ENCODE measurements at places on chromosomes 6 and 20. TPM values are rescaled to one million over a fixed set of nuclear protein-coding genes. Genes with fewer than 3 reads are reported as not detected.

DNA sequence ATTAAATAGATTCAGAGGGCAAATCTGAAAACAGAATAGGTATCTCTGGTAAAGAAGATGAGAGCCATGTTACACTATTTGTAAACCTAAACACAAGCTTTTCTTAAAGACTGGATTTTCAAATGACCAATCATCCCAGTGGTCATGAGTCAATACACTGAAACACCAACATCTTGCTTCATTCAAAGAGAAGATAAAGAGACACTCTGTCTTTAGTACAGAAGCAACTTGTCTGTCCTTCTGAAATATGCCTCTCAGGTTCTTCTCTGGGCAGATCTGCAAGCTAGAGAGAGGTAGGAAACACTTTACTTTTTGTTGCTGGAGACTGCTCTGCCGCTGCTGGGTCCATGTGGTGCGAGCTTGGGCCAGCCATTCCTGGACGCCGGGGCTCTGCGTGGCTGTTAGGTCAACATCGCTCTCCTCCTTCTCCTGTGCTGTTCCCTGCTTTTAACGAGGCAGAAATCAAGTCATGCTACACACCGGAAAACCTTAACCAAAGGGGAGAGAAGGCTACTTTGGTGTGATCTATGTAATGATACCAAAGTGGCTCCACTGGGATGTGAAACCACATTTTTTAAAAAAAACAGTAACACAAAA, 368.2 kb downstream of the SYNE1 start:
- peaks cover 20% of the 10 kb centered on the region for H3K36me3 ChIP-seq
- H3K27me3 ChIP-seq = no peaks in the 10 kb centered on the region
- peaks cover 9% of the 10 kb centered on the region for H3K4me1 ChIP-seq
- peak overlapping the region; percentile 11 for H3K27ac ChIP-seq
- H3K4me3 ChIP-seq = no peak overlapping the region

GRCh38 chr6:119348748-119349360, 707 bp downstream of the MAN1A1 start:
- peaks cover 54% of the 10 kb centered on the region for H3K4me1 ChIP-seq
- no peaks in the 10 kb centered on the region for H3K27me3 ChIP-seq
- DNase-seq = no peak
- peak overlapping the region; percentile 98 for H3K27ac ChIP-seq

- no peaks in the 10 kb centered on the region for H3K36me3 ChIP-seq
- no peak for DNase-seq
- no peaks in the 10 kb centered on the region for H3K4me1 ChIP-seq
- no peak overlapping the region for H3K4me3 ChIP-seq
- H3K27ac ChIP-seq = no peak overlapping the region
These were observed 923.7 kb downstream of the TBC1D32 start for GRCh38 chr6:120410586-120410985.

DNA sequence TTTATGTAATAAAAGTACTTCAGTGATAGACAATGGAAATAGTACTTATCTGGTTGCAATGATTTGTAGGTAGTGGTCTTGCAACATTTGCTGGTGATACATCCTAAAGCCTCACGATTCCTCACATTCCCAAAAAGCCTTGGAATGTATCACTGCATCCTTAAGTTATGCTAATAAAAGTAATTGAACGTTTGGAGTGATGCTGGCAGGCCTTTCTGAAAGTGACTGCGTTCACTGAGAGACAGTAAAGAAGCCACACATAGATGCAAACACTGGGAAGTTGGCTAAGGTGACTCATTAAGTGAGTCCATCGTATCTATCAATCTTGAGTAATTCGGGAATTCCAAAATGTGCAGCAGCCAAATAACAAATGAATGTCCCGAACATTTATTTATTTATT, 444.1 kb upstream of the SOX4 start:
- DNase-seq = no peak
- no peak overlapping the region for H3K27ac ChIP-seq
- H3K36me3 ChIP-seq = no peaks in the 10 kb centered on the region
- no peak overlapping the region for H3K4me3 ChIP-seq

The TCF21 gene
- total RNA-seq = 2.6 TPM

- H3K4me1 ChIP-seq = no peaks in the 10 kb centered on the region
- H3K27ac ChIP-seq = no peak overlapping the region
- H3K36me3 ChIP-seq = no peaks in the 10 kb centered on the region
- no peak overlapping the region for H3K4me3 ChIP-seq
- DNase-seq = no peak
These were observed 557.0 kb downstream of the HAO1 start for GRCh38 chr20:7383216-7383615.

GRCh38 chr6:143949535-143949934, 58.5 kb downstream of the PLAGL1 start:
- no peak overlapping the region for H3K4me3 ChIP-seq
- no peaks in the 10 kb centered on the region for H3K4me1 ChIP-seq

DNA sequence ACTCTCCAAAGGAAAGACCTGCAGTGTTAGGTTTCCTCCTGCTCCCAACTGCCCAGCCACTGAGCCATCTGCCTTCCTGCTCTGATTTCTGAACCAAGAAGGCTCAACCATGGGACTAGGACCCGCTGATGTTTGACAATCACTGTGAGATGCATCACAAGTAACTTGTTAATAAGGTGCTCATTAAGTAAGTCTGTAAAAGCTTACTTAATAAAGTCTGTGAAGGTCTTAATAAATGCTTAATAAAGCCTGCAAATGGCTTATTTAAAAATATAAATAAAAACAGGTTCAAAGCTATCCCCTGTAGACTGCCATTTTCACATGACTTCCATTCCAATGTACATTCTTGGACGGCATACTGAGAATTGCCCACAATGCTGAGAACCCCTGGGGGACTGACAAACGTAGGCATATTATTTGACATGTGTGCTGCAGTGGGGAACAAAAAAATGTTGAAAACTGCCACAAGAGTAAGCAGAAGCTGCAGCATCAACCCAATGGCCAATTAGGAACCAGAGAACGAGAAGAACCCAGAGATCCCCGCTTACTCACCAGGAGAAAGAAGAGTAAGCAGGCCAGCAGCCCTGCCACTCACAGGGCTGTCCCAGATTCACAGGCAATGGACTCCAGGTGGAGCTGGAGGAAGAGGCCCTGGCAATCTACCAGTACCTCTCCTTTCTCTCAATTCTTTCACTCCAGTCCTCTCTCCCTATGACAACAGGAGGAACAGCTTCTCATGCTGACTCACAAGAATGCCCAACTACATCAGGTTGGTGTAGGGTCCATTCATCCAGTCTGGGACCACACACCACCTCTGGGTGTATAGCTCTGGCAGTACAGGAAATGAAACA, 19.5 kb downstream of the KIF13A start:
- H3K27ac ChIP-seq = no peak overlapping the region
- DNase-seq = no peak
- no peak overlapping the region for H3K4me3 ChIP-seq
- H3K4me1 ChIP-seq = peaks cover 19% of the 10 kb centered on the region
- no peaks in the 10 kb centered on the region for H3K27me3 ChIP-seq
- no peaks in the 10 kb centered on the region for H3K36me3 ChIP-seq

The TULP1 gene
- total RNA-seq = not detected

GRCh38 chr6:132272776-132273175, 128.5 kb downstream of the MOXD1 start:
- H3K4me1 ChIP-seq = no peaks in the 10 kb centered on the region
- DNase-seq = no peak
- no peak overlapping the region for H3K27ac ChIP-seq
- no peak overlapping the region for H3K4me3 ChIP-seq
- no peaks in the 10 kb centered on the region for H3K27me3 ChIP-seq

- H3K27ac ChIP-seq = no peak overlapping the region
- H3K4me1 ChIP-seq = no peaks in the 10 kb centered on the region
- H3K36me3 ChIP-seq = no peaks in the 10 kb centered on the region
- peaks cover 16% of the 10 kb centered on the region for H3K27me3 ChIP-seq
- H3K4me3 ChIP-seq = no peak overlapping the region
These were observed 12.7 kb downstream of the ABT1 start for GRCh38 chr6:26609463-26609862.

- no peak overlapping the region for H3K4me3 ChIP-seq
- no peaks in the 10 kb centered on the region for H3K4me1 ChIP-seq
- H3K27me3 ChIP-seq = no peaks in the 10 kb centered on the region
- H3K36me3 ChIP-seq = no peaks in the 10 kb centered on the region
These were observed 115.2 kb upstream of the GLP1R start for GRCh38 chr6:38933426-38933825.

GRCh38 chr6:157469378-157469777, 88.4 kb downstream of the ZDHHC14 start:
- H3K4me1 ChIP-seq = no peaks in the 10 kb centered on the region
- DNase-seq = no peak
- no peaks in the 10 kb centered on the region for H3K27me3 ChIP-seq
- no peaks in the 10 kb centered on the region for H3K36me3 ChIP-seq
- no peak overlapping the region for H3K4me3 ChIP-seq

The FOXP4 gene
- 16.3 TPM for total RNA-seq

DNA sequence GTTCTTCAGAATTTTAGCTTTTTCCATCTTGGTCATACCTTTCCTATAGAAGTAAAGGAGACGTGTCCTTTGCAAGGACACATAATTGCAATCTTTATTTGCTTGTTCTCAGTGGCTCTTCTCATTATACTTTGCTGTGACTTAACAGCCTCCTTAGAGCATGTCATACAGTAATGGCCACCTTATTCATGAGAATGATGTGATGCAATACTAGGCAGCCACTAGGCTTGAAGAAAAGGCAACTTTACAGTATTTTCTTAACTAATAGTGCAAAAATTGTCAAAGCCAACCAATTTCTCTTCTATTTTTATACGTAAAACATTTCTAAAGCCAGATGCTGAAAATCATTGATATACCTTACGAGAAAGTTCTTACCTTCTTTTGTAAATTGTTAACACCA, 1296.8 kb upstream of the EYS start:
- H3K36me3 ChIP-seq = no peaks in the 10 kb centered on the region
- H3K27ac ChIP-seq = no peak overlapping the region
- H3K4me1 ChIP-seq = no peaks in the 10 kb centered on the region
- H3K27me3 ChIP-seq = no peaks in the 10 kb centered on the region
- no peak for DNase-seq

GRCh38 chr20:56624786-56625681, 4.1 kb upstream of the TFAP2C start:
- no peaks in the 10 kb centered on the region for H3K36me3 ChIP-seq
- H3K27ac ChIP-seq = no peak overlapping the region
- H3K4me3 ChIP-seq = no peak overlapping the region
- no peak for DNase-seq
- H3K4me1 ChIP-seq = peaks cover 10% of the 10 kb centered on the region

The DEFB132 gene
- total RNA-seq = not detected

All from adrenal gland (tissue), 19 donors.